ENCODE measurements at places on chromosomes 11 and 22.
A peak's percentile ranks its signal among the peaks of the same experiment; 100 is the strongest.

GRCh38 chr11:34830035-34830434 lies 86.1 kb downstream of the APIP start:
- DNase-seq, result no peak

GRCh38 chr22:29815580-29815979 lies 22.5 kb downstream of the ASCC2 start:
- DNase-seq, result no peak

DNA sequence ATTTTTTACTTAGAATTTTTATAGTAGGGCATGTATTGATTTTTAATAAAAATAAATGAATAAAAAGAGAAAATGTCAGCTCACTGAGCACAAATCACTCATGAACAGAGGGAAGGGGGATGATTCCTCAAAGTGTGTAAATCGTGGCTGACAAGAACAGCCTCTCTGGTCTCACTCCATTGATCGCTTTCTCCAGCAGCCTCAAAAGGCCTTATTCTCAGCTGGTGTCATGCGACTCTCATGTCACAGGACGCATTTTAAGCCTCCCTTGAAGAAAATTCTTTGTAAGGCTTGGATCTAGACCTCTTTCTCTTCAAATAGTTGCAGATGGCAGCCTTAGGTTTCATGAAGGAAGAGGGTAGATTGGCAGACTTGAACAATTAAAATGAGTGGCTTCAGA lies 33.9 kb upstream of the SLC5A12 start:
- no peak for DNase-seq

DNA sequence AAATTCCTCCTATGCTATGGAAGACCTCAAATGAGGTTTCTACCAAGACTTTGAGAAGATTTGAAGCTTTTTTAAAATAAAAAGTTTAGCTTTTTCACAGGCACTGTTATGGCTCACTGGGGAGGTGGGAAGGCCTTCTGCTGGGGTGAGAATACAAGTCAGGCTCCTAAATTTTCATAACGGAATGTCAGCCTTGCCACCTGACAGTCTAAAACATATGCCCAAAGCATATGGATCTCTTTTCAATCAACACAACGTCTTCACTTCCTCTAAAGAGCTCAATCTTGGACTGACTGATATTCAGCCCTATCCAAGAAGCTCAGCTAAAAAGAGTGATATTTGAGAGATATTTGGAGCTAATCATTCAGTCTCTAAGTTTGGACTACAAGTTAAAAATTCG lies 57.1 kb upstream of the LIN7C start:
- DNase-seq, result no peak

GRCh38 chr11:121741761-121742361 lies 289.1 kb upstream of the SORL1-AS1 start:
- no peak for DNase-seq

- peak; percentile 27 for DNase-seq
These were observed 7.1 kb upstream of the VWA5A start for GRCh38 chr11:124108156-124108555.

GRCh38 chr22:19184276-19184997 lies 5.9 kb upstream of the SLC25A1 start:
- DNase-seq, result no peak

DNA sequence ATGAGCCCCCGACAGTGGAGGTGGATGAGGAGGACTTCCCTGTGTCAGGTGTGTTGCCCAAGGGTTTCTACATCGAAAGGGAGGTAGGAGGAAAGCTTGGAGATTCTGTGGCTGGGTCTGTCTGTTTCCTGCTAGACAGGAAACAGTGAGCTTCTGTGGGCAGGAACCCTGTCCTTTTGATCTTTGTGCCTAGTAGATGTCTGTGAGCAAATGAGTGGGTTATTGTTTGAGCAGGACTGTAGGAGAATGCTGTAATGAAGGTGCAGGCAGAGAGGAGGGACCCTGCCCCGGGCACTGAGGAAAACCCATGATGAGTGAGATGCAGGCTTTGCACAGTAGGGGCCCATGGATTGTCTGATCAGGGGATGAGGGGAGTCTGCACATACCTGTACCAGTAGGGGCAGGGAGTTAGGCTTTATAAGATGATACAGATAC lies 14.0 kb downstream of the USP35 start:
- DNase-seq, result no peak

DNA sequence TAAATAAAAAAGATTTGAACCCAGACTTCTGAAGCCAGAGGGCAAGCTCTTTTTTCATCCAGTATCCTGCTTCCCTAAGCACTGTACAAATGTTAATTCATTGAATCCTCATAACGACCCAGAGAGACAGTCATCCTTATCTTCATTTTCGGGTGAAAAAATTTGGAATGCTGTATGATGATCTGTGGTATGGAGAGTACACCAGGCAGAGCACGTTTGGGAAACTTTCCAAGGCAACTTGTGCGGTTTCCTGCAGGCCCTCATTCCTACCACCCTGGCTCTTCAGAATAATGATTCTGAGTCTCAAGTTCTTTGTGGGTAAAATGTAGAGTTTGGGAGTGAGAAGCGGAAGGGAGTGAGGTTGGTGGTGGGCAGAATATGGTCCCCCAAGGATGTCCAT lies 177.9 kb upstream of the CADM1 start:
- DNase-seq, result no peak

- DNase-seq, result no peak
These were observed 5.4 kb downstream of the KBTBD4 start for GRCh38 chr11:47573321-47573720.

DNA sequence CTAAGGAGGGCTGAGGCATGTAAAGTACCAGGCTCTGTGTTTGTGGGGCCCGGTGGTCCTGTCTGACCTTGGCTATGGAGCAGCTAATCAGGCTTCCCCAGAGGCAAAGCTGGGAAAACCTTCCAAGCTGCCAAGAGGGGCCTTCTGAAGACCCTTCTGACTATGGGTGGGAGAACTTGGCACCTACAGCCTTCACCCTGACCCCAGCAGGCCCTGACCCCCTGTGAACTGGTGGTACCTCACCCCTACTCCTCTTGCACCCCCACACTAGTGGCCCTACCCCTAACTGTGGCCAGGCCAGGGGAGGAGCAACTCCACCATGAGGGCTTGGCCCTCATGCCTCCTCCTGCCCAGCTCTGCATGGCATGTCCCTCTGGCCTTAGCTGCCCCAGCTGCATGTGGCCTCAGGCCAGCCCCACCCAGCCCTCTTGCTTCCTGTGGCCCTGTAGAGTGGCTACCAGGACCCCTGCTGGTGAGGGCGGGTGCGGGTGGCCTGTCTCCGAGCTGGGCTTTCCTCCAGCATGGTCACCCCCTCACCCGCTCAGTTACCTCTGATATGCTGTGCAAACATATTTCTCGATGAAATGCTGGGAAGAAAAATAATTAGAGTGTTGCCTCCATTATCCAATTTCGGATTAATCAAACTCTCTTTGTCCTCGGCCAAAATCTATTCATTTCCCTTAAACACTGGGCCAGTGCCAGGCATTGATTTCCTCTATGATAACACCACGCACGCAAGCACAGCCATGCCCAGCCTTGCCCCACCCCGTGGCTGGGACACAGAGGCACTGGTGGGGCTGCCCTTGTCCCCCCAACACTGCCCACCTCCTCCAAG lies 7.5 kb downstream of the GNAZ start:
- no peak for DNase-seq

- DNase-seq, result no peak
These were observed 679.9 kb downstream of the KCNA4 start for GRCh38 chr11:29336727-29337575.

GRCh38 chr11:95723361-95723942 lies 66.1 kb downstream of the FAM76B start:
- no peak for DNase-seq

- DNase-seq, result peak; percentile 65
These were observed 77.4 kb upstream of the WNT7B start for GRCh38 chr22:46054091-46055073.

- DNase-seq, result no peak
These were observed 6.2 kb downstream of the PYGM start for GRCh38 chr11:64753380-64754123.

- no peak for DNase-seq
These were observed 83.8 kb downstream of the TBC1D22A start for GRCh38 chr22:46846150-46846831.

- no peak for DNase-seq
These were observed 876.9 kb upstream of the RAG2 start for GRCh38 chr11:37474889-37475288.

DNA sequence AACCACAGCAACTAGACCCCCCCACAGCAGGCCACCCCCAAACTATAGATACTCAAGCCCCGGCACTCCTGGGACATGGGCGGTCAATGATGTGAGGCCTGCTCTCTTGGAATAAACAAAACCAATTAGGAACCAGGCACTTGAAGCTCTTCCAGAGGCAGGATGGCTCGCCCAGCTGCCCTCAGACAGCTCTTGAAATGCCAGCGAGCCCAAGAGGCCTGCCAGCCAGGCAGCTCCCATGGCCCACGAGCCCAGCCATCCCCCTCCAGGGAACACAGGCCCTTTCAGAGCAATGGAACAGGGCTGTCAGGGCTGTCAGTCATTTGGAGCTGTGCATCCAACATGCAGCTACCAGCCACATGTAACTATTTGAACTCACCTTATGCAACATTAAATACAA lies 34.0 kb upstream of the TFIP11 start:
- DNase-seq, result no peak

- DNase-seq, result peak; percentile 39
These were observed 71.6 kb downstream of the LRP5 start for GRCh38 chr11:68383976-68384501.

- no peak for DNase-seq
These were observed 442.4 kb upstream of the ISX start for GRCh38 chr22:34623580-34623979.

DNA sequence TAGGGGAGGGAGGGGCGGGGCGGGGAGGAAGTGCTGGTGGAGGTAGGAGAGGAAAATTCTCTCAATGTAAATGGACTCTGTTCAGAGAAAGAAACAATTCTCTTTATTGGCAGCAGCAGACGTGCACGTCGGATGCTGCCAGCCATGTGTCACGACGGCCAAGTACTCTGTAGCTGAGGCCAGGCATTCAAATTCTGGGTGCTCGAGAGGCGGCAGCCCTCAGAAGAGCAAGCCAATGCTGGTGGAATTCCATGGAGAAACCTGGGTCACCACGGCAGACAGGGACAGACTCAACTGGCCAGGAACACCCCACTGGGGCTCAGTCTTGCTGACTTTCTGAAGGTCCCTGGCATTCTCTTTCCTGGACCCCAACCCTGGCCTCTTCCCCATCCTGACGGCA lies 90.8 kb downstream of the ABTB2 start:
- DNase-seq, result no peak

- DNase-seq, result peak; percentile 19
These were observed 17.1 kb upstream of the ADORA2A start for GRCh38 chr22:24410110-24410856.

- no peak for DNase-seq
These were observed 29.1 kb downstream of the ST3GAL4 start for GRCh38 chr11:126384449-126385070.

DNA sequence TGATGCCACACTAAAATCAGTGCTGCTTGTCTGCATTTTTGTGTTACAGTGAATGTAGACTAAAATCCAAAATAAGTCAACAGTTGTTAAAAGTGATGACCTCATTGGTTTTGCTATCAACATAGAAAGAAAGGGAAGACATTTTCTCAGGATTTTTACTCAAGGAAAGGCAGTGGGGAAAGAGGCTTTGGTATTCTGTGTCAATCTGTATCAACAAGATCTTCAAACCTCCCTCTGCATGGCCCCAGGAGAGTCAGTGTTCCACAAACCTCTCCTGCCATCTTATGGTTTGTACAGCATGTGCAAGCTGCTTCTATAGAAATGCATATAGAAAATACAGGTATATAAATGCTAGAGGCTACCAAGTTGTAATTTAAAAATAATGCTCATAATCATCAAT lies 13.8 kb upstream of the OR51M1 start:
- DNase-seq, result peak; percentile 35

DNA sequence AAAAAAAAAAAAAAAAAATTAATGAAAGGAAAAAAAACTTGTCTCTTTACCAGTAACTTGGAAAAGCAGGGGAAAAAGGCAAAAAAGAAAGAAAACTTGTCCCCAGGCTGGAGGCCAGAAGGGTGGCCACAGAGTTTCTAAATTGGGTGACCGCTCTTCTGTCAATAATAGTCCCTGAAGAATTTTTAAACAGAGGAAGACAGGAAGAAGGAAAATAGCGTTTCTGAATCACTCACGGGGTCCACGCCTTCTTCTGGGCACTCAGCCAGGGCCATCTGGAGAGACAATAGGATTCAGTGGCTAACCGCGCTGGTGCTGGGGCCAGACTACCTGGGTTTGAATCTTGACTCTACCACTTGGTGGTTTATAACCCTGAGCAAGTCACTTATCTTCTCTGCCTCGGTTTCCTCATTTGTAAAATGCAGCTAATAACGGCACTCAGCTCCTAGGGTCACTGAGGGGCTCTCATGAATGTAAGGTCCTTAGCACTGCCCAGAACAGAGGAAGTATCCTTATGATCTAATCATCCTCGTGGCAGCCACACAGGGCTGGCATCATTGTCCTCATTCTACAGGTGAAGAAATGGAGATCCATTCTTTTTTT lies 7.0 kb downstream of the C11orf86 start:
- DNase-seq, result peak; percentile 89

GRCh38 chr22:20111045-20111688 lies 4.7 kb upstream of the RANBP1 start:
- DNase-seq, result peak; percentile 40

DNA sequence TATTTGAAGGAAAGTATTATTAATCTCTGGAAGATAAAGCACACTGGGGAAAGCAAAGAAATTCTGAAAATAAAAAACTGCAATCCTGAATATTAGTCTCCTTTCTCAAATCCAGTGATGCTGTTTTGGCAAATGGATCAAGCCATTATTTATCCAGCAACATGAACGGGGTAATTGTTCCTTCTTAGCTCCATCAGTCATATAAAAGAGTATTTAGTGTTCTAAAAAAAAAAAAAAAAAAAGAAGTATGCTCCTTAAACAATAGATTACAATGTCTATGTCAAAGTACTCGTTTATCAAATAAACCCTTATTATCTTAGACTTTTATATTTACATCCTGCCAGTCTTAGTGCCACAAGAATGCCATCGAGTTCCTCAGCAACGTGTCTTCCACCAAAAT lies 1.3 kb downstream of the RDX start:
- DNase-seq, result no peak

- DNase-seq, result no peak
These were observed 354.7 kb upstream of the NARS2 start for GRCh38 chr11:78929207-78929905.

- no peak for DNase-seq
These were observed 43.3 kb upstream of the PARVG start for GRCh38 chr22:44137415-44137814.

All from ACHN (cell line).